A172 (cell line): ENCODE measurements at places on chromosomes 4 and X.
A peak's percentile ranks its signal among the peaks of the same experiment; 100 is the strongest.

GRCh38 chr4:40197879-40198689, 1.3 kb downstream of the RHOH start:
- DNase-seq = no peak

DNA sequence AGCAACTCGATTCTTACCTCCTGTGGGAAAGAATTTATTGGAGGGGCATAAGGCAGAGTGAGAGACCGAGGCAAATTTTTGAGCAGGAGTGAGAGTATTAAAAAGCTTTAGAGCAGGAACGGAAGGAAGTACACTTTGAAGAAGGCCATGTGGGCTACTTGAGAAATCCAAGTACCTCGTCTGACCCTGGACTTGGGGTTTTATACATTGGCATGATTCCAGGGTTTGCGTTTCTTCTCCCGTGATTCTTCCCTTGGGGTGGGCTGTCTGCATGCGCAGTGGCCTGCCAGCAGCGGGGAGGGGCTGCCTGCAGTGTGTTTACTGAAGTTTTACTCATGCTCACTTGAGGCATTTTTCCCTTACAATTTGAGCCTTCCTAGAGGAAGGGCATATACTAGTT, 3.4 kb downstream of the GALNT7 start:
- no peak for DNase-seq

GRCh38 chr4:41418444-41418843, 119.5 kb upstream of the LIMCH1 start:
- peak; percentile 51 for DNase-seq

- no peak for DNase-seq
These were observed 133.3 kb upstream of the ZIC3 start for GRCh38 chrX:137432609-137433008.

DNA sequence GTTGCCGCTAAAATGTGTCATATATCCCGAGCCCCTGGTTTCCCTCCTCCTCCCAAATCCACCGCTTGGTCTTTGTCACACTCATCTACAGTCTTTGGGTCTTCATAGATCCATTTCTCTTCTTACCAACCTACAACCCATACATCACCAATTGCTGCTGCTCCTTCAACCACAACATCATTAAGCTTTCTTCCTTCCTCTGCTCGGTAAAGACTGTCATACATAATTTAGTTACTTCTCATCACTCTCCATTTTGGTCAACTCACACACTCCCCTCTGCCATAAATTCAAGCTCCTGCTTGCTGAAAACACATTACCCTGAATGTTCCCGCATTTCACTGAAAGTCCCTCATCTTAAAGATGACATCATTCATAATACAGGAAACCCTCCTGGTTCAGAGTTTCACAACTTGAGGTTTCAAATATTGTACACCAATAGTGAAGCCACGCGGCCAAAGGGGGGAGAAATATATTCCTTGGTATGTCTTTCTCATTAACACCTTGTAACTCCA, 1.7 kb upstream of the DCTD start:
- DNase-seq = no peak

DNA sequence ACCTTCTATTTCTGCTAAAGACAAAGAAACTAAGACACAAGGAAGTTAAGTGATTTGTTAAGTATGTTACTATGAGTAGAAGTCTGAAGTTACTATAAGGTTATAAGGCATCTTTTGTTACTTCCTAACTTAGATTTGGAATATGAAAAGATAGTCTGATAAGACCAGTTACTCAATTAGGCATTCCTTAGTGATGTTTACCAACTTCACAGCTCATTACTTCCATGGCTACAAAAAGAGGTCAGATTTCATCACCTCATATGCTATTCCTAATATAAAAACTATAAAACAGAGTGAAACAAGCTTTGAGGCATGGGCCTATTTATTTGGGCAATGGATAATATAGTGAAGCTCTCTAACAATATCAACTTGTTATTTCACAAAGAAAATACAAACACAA, 143.1 kb downstream of the TBCK start:
- no peak for DNase-seq

DNA sequence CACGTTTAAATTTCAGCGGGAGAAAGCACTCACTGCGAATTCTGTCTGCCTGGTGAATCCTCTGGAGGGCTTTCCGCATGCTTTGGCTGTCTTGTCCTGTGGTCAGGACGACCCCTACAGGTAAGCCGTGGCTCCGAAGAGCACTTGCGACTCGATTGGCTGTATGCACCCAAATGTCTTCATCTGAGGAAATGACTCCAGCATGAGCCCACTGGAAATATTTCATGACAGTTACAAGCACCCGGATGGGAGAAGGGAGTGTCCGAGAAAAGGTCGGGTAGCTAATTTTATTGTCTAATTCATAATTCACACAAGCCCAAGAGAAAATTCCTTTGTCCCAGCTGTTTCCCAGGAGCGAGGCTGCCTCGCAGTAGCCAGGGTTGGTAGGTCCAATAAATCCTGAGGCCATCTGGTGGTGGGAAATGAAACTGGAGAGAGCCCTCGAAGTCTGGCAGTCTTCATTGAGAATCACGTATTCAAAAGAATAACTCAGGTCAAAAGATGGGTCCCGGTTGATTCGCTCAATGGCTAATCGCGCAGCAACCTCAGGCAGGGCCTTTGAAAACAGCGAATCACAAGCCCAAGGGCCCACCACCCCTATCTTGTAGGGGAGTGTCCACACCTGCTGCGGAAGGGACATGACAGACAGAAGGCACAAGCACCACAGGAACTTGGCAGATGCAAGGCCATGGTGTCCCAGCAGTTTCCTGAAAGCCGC, 6.6 kb downstream of the GUCY2F start:
- peak; percentile 2 for DNase-seq

GRCh38 chr4:986879-987623, at the start of gene IDUA:
Gene IDUA (plus strand): TSS chr4:987044. CDS start chr4:987085, 41 bp downstream.
- DNase-seq = peak; percentile 63

GRCh38 chr4:150593996-150594395, 12.0 kb downstream of the MAB21L2 start:
- peak; percentile 3 for DNase-seq

DNA sequence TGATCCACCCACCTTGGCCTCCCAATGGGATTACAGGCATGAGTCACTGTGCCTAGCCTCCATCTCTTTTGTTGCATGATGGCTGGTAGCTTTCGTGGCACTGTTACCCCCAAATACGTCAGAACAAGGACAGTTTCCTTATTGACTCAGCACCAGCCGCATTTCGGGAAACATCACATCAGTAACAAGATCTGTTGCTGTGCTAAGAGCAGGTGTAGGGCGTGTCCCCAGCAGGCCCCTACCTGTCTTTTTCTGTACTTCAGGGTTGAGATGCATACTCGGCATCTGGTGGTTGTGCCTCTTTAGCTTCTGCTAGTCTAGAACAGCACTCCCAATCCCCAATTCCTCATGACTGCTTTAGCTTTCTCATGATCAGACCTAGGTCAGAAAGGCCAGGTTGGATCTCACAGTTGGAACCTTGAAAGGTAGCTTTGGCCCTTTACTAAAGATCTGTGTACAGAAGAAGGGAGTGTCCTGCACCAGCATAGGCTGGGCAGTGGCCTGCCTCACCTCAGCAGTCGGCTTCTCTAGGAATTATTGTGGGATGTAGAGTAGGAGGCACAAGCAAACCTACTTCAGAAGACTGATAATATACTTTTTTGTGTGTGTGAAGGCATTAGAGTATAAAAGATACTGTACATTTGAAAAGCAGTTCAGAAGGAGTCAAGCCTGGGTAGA, 36.8 kb downstream of the NSD2 start:
- no peak for DNase-seq

DNA sequence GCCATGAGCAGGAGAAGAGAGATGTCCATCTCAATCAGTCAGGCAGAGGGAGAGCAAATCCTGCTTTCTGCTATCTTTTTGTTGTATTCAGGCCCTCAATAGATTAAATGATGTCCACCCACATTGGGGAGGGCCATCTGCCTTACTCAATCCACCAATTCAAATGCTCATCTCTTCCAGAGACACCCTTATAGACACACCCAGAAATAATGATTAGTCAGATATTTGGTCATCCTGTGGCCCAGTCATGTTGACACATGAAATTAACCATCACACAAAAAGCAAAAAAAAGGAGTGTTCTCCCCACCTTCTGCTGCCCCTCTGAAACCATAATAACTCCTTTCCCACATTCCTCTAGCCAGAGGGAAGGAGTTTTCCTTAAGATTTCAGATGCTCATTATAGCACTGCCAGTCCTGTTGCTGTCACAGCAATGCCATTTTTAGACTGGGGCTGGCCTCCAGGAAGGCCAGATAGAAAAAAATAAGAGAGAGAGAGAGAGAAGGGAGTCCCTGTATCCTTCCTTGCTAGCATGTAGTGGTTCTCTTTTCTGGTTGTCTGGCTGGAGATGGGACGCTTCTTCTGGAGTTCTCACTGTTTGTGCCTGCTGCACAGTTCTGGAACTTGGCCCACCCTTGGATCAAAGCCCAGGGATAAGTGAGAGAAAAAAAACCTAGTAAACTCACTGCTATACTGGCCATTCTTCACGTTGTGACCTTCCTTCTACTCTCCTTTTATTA, 177.7 kb downstream of the RBM46 start:
- no peak for DNase-seq

GRCh38 chrX:104310090-104310489, 55.4 kb upstream of the ESX1 start:
- DNase-seq = no peak

- no peak for DNase-seq
These were observed 456.1 kb downstream of the GRXCR1 start for GRCh38 chr4:43348591-43348990.

DNA sequence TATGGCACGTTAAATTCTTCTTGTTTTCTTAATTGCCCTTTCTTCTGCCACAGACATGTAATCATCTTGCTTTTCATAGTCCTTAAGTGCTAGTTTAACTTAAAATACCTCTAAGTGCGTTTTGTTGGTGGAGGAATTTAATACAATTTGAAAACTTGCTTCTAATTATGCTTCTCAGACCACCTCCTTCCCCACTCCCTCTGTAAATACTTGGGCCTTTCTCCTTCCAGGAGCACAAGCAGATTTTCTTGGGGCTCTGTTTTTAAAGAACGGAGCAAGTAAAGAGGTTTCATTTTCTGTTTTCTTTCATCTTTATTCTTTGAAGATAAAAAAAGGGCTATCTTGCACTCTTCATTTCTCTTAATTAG, 559 bp upstream of the PCDH18 start:
- DNase-seq = peak; percentile 6

- DNase-seq = no peak
These were observed 61.5 kb upstream of the AMOT start for GRCh38 chrX:112901869-112902725.

DNA sequence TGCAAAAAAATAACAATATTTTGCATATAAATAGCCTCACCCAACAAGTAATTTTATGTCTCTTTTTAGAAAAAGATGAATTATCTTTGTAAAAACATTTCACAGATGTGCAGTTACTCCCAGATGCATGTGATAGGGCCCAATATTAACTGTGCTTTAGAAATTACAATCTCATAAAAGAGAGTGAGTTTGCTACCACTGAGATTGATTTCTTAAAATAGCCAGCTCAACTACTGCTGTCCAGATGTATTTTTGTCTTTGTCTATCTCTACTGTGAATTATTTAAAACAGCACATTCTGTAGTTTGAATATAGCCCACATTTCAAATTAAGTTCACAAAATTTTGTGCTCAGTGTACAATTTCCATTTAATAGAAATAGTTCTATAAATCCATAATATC, 177.0 kb upstream of the TTC29 start:
- DNase-seq = no peak

- DNase-seq = no peak
These were observed 20.9 kb upstream of the NDNF start for GRCh38 chr4:121093261-121093660.

DNA sequence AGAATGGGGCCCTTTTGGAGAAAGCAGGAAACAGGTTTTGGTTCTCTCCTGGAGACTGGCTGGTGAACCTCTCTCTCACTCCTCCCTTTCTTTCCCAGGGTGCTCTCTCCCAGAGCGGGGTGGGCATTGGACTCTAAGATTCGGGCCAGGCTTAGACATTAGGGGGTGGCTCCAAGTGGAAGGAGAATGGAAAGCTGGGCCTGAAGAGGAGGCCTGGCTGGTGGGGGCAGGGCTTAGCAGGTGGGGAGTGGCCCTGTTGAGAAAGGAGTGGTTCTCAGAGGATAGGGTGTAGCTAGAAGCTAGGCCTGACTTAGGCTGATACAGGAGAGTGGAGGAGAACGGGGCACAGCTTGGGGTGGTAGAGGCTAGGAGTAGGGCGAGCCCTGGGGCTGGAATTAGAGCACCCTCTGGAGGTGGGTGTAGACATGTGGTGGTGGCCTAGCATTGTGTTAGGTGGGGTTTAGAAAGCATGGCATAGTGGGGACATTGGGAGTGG, 5.7 kb downstream of the PLP2 start:
- no peak for DNase-seq

GRCh38 chr4:176150356-176150682, 45.1 kb downstream of the SPATA4 start:
- DNase-seq = peak; percentile 30

DNA sequence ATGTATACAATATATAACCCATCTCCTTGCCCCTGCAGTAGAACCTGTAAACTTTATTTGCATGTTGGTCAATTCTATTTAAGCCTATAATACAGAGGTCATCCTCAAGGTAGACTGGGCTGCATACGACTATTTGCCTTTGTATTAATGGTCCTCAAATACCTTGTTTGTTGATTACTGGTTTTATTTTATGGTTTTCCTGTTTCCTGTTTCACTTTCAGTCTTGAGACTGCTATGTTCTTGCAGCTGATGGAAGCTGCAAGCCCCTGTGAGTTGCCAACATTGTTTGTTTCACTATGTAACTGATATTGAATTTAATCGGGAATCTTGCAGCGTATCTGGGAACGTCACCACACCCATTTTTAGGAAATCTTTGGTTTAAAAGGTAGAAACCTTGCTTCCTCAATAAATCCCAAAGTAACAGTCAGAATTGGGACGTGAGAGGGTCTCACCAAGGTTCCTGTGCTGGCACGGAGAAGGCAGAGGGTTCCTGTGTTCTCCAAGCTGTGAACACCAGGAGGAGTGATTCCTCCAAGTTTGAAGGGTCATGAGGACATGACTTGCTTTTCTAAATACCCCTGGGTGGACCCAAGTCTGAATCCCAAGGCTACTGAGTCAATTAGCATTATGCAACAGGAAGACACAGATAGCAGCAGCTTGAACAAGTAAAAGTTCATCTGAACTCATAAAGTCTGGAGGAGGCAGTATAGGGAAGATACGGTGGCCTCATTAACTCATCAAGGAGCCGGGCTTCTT, 110.6 kb upstream of the PNPLA4 start:
- DNase-seq = no peak

DNA sequence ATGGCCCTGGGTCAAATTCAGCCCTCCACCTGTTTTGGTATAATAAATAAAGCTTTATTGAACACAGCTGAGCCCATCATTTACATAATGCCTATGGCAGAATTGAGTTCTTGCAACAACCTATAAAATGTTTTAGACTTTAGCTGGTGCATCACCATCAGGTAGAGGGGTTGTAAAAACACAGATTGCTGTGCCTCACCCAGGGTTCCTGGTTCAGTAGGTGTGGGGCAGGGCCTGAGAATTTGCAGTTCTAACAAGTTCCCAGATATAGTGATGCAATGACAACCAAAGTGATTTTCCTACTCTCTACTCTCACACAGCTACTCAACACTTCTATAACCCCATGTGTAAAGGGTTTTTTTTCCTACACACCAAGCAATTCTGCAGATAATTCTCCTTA, 120.0 kb upstream of the EGFL6 start:
- DNase-seq = no peak
